ENCODE measurements at places on chromosomes 16 and 17. TPM values are rescaled to one million over a fixed set of nuclear protein-coding genes. Genes with fewer than 3 reads are reported as not detected.

PPP1R1B gene
- total RNA-seq: 0.18 TPM

DNA sequence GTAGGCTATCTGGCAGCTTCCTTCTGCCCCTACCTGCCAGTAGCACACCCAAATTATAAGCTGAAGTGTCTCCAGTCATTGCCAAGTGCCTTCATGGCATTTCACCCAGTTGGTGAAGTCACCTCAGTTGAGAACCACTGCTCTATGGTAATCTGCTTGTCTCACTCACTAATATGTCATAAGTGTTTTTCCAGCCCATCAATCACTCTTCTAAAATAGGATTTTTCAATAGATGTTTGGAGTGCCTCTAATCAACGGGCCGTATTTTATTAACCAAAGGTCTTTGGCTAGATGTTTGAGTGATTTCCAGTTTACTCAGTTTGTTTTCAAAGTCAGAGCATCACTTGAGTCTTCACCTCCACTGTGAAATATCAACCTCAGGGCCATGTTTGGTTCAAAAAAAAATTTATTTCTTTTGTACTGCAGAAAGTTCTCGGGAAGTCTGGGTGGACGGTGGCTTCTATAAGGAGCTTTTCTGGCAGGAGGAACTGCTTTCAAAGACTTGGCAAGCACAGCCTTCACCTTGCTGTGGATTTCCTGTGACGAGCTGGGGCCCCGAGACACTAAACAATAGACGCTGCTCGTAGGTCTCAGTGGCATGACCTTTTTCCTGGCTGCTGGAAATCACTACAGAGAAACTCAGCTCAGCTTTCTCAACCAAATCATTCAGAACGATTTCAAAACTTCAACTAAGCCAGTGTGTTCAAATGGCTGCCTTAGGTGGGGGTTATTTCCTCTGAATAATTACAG lies 95.2 kb upstream of the FOXF1 start:
- DNase-seq: no peak
- peaks cover 7% of the 10 kb centered on the region for H3K27me3 ChIP-seq
- peaks cover 1% of the 10 kb centered on the region for H3K36me3 ChIP-seq
- H3K4me1 ChIP-seq: peaks cover 3% of the 10 kb centered on the region
- no peak overlapping the region for H3K4me3 ChIP-seq

DNA sequence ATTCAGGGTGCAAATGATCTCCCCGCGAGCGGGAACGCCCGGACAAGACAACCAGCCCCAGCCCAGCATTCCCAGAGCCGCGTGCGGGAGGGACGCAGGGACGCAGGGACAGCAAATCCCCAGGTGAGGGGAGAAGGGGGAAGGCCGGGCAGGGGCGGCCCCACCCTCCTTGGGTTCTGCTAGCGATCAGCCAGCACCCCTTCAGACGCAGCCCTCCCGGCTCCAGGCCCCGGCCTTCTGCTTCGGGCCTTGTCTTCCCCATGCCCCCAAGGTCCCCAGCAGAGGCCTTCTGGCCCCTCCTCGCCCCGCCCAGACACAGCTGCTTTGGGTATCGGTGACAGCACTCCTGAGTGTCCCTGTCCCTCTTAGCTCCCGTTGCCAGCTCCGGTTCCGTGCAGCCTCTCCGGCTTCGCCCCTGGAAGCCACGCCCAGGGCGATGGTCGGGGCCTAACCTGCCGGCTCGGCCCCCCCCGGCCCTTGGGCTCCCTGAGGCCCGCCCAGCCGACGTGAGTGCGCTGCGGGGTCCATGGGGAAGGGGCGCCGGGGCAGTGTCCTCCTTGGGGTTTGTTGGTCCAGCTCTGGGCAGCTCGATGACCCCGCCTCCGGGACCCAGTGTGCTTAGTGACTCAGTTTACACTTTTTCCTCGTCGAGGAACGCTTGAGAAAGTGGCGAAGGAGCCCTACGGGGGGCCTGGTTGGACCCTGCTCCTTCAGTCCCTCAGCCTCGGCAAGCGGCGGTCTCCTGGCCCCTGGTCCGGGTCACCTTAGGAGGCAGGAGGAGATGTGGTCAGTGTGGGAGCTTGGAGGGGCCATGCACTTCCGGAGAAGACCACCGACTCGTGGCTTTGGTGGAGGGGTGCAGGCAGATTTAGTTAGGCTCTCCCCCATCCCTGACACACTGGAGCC lies 50.5 kb upstream of the AMZ2 start:
- no peaks in the 10 kb centered on the region for H3K36me3 ChIP-seq
- H3K4me3 ChIP-seq: peak overlapping the region; percentile 57
- peaks cover 25% of the 10 kb centered on the region for H3K4me1 ChIP-seq
- H3K27me3 ChIP-seq: peaks cover 29% of the 10 kb centered on the region
- H3K27ac ChIP-seq: no peak overlapping the region
- peak; percentile 58 for DNase-seq

DNA sequence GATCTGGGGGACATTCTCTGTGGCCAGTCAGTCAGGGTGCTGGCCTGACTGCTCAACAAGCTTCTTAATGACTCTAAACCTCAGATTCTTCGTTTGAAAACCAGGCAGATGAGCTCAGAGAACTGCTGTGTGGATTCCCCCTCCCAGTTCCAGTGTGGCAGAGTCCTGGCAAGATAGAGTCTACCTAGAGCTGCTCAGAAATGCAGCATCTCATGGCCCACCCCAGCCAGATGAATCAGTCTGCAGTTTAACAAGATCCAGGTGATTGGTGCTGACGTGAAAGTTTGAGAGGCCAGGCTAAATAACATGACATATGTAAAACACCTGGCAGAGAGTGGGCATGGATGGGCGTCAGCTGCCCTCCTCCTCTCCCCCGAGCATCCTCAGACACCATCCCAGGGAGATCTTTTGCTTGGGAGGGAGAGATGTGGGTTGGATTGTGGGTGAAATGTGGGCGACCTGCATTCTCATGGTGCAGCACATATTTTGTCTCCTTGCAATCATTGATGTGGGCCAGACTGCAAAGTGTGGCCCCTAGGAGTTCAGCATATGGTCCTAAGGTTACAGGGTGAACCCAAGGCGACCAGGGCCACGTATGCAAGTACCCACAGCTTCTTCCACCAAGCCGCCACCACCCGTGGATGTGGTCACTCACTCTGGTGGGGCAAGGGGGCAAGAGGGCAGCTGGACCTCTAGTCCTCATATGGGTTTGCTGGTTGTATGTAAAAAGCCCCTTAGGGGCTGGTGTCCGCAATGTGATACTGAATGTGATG lies 19.5 kb downstream of the SOCS3 start:
- H3K4me1 ChIP-seq: peaks cover 52% of the 10 kb centered on the region
- H3K4me3 ChIP-seq: peak overlapping the region; percentile 44
- H3K27me3 ChIP-seq: no peaks in the 10 kb centered on the region

DNA sequence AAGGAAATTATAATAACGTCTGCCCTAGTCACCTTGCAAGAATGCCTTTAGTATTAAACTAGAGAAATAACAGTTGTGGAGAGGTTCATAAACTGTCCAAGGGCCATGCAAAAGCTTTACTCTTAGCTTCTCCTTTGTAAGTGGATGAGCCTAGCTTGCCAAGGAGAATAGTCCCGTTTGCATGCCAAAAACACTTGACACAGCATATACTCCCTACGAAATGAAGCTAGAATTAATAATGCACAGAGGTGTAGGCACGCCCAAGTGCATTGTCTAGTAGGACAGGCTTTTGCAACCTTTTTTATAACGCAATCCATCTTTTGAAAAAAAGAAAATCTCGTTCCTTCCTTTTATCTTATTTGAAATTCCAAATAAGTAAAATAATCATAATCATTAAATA lies 12.8 kb upstream of the CDRT4 start:
- H3K4me3 ChIP-seq: no peak overlapping the region
- H3K4me1 ChIP-seq: no peaks in the 10 kb centered on the region
- DNase-seq: no peak
- H3K27ac ChIP-seq: no peak overlapping the region
- no peaks in the 10 kb centered on the region for H3K27me3 ChIP-seq

CHST4 gene
- total RNA-seq: not detected

HGS gene
- total RNA-seq: 102 TPM

CORO6 gene
- 13.9 TPM for total RNA-seq

KRTAP2-1 gene
- total RNA-seq: not detected

- peak; percentile 24 for DNase-seq
- peak overlapping the region; percentile 73 for H3K27ac ChIP-seq
- H3K4me1 ChIP-seq: peaks cover 62% of the 10 kb centered on the region
- H3K27me3 ChIP-seq: no peaks in the 10 kb centered on the region
These were observed 39.0 kb downstream of the PRKCB start for GRCh38 chr16:23874613-23875294.
